ENCODE measurements at places on chromosomes 5 and 9.

DNA sequence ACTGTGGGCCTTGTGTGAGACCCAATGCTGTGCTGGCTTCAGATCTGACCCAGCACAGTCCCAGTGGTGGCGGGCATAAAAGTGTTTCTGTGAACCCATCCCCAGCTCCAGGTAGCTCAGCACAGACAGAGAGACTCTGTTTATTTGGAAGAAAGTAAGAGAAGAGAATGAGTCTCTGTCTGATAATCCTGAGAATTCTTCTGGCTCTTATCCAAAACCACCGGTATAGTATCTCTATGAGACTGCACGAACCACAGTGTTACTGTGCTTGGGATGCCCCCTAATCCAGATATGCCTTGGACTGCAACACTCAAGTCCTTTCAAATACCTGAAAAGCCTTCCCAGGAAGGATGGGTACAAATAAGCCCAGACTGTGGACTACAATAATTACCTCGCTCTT is 1660.8 kb upstream of the ACO1 start:
- DNase-seq: no peak

DNA sequence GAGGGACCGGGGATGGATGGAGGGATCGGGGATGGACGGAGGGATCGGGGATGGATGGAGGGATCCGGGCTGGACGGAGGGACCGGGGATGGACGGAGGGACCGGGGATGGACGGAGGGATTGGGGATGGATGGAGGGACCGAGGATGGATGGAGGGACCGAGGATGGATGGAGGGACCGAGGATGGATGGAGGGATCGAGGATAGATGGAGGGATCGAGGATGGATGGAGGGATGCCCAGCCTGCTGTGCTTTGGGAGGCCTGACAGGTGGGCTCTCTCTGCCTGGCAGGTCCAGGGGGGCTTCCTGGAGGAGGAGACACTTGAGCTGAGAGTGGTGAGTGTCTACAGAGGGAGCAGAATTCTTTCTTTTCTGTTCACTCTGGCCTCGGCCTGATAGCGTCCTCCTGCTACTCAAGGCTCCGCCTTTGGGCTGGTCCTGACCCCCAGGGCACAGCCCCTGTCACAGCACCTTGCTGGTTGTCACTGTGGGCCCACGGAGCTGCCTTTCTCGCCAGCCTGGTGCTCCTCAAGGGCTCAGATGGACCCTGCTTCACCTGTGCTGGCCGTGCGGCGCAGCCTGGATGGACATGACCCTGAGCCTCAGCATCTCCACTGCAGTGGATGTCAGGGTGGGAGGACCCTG is 42.2 kb upstream of the RNF130 start:
- no peak for DNase-seq

- no peak for DNase-seq
Measured at GRCh38 chr5:53008751-53009150, 19.6 kb downstream of the ITGA2 start.

DNA sequence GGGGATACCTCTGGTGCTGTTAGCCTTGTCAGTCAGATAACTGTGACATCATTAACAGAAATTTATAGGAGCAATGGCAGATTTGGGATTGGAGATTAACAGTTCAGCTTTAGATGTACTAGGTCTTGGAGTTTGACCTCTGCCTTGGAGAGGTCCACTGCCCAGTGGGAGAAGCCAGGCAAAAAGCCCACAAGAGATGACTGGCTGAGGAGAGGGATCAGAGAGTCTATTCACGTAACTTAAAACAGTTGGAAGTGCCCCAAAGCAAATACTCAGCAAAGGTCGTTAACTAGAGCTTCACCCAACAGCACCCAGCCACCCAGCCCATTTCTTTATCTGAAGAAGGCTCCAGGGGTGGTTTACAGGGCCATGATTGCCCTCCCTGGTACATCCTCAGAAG is 232.7 kb upstream of the PPP1R2B start:
- no peak for DNase-seq

All from NAMALWA (cell line).